ENCODE measurements at places on chromosomes 12 and 14. TPM values are rescaled to one million over a fixed set of nuclear protein-coding genes. Genes with fewer than 3 reads are reported as not detected.

GRCh38 chr12:47992776-47993175 lies 11.5 kb downstream of the COL2A1 start:
- no peak for DNase-seq

DNA sequence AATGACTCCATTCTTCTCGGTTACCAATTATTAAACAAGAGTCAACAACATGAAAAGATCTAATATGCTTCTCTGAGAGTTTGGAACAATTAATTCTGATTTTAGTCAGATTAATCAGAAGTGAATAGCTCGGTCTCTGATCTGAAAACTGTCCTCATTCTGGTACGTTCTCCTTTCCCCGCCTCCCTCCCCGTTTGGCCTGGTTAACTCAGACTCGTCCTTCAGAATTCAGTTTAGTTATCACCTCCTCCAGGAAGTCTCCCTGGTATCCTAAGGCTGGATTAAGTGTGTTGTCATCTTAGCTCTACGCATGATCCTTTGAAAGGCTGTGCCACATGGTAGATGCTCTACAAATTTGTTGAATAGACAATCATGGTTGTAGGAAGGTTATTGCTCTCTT lies 22.2 kb downstream of the MAP4K5 start:
- no peak for DNase-seq

DNA sequence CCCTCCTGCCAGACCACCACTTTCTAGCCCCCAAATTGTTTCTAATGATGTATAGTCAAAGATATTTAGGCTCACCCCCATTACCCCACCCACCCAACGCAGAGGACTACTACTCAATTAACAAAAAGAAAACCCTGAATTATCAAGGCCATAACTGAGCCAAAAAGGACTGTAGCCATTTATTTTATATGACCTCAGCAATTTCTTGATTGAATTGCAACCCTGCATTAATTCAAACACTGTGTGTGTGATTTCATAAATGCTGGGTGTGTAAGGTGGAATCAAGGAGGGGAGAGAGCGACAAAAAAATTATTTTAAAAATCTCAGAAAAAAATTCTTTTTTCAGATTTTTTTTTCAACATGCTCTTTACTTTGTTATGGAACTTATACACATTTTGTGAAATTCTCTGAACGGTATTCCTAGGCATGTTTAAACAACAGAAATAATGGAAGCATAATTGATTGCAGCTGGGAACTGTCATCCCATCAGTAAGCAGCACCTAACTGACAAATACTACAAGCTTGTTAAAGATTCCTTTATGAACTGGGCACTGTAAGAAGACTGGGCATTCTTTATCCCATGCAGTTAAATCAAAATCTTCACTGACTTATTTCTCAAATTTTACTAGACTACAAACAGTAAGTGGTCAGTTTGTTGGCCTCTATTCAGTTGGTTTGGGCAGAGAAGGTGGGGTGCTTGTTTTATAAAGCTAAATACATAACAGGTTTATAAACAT lies 179.1 kb downstream of the SOX5 start:
- no peak for DNase-seq

DNA sequence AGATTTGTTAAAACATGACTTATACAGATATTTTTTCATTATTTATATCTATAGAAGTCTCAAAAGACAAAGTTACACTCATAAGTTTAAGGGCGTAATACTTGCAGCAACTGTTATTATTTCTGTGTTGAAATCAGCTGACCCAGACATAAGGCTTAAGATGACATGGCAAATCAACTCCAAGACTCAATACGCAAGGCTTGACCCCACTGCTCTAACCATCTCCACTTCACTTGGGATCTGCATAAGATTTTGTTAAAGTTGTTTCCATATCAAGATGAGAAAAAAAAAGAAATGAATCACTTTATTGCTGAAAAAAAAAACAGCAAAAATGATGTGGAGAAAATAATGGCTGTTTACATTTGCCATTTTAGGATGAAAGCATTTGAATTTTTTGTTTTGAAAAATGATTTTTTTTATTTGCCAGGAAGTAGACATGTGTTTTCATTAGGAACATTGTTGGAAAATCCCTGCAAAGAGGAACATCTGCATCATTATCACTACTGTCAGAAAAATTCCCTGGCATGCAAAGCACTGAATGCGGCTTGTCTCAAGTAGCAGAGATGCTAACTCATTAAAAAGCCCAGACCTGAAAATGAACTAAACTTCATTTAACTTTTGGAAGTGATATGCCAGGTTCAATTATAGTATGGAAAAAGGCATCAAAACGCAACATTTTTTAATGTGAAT lies 73.5 kb downstream of the LIN7A start:
- no peak for DNase-seq

GRCh38 chr14:104893435-104894207 lies 28.6 kb downstream of the CEP170B start:
- DNase-seq, result no peak

DNA sequence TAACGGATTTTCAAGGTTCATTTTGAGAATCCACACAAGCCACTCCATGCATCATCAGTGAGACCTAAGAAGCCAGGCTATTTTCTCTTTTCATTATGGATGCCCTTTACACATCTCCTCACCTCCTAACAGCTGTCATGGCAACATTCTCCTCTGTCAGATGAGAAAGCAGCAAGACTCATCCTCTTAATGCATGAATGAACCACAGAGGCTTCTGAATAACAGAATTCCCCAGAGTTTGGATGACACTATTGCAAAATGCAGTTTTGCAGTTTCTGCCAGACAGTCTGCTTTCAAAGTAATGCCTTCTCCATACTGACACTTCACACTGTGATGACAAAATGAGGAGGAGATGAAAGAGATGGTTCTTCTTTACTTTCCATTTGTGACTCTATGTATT lies 286.7 kb upstream of the GRIP1 start:
- no peak for DNase-seq

HNF1A gene
- polyA plus RNA-seq, result 25.2 TPM
